AG08396 (cell line): ENCODE measurements at places on chromosomes 5 and 9.

GRCh38 chr5:39427229-39427628 is 2.4 kb upstream of the DAB2 start:
- peak; percentile 49 for DNase-seq

DNA sequence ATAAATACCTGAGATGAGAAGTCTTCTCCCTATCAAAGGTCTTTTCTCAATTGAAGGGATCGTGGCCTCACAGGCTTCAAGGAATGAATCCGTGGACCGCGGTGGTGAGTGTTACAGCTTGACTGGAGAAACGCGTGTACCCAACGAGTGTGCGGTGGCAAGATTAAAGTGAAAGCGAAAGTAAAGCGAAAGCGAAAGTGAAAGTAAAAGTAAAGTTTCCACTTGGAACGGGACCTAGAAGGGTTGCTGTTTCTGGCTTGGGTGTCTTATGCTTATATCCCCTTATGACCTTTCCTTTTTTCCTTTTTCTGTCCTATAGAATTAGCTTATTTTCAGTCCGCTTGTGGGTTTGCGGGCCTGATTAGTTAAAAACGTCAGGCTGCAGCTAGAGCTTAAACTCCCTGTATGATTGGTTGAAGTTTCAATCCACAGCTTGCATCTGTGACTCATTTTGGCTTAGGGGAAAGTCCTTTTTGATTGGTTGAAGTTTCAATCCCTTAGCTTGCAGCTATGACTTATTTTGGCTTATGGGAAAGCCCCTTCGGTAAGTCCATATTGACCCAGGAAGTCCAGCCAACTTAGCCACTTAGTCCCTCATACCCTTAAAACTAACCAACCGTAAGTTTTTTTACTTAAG is 924.3 kb upstream of the CDH10 start:
- no peak for DNase-seq

GRCh38 chr5:180637962-180638680 is 11.3 kb downstream of the FLT4 start:
- DNase-seq = no peak

- no peak for DNase-seq
These were observed 6.8 kb upstream of the FEM1C start for GRCh38 chr5:115551415-115551814.

- DNase-seq = no peak
These were observed 408.4 kb downstream of the NTRK2 start for GRCh38 chr9:85077944-85078343.

- no peak for DNase-seq
These were observed 31.1 kb downstream of the SLC35A4 start for GRCh38 chr5:140595538-140596300.

DNA sequence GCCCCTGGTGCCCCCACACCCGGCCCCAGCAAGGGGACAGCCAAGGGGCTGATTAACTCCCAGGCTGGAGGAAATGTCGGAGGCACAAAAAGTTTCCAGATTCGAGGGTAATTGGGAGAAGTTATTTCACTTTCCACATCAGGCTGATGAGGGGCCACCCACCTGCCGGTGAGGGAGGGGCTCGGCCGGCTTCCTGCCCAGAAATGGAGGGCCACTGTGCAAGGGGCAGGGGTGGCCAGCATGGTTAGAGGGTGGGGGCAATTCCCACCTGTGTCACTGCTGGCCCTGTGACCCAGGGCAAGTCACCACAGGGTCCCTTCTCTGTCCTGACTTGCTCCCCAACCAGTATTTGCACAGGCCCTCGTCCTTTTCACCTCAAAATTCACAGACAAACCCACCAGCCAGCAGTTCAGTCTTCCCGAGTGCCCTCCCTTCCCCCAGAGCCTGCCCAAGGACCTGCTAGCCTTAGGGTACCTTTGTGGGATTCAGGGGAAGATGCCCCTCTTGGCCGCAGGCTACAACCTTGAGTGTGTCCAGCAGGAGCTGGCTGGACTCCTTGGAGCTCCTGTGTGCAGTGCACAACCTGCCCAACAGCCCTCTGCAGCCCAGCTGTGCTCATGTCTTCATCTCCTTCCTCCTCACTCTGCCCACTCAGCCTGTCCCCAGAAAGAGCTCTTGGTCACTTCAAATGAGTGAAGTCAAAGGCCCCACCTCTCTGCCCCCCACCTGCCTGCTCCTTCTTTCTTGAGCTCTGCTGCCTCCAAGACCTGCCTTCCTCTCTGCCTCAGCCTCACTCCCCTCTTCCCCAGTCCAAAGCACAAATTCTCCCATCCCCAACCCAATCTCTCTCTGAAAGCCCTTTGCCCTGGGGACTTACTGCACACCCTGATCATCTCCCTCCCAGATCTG is 130.5 kb downstream of the BARX1 start:
- no peak for DNase-seq

- peak; percentile 30 for DNase-seq
These were observed 28.2 kb downstream of the YIPF5 start for GRCh38 chr5:144142139-144142823.
